Hematopoietic multipotent progenitor cell treated with erythropoietin and hydrocortisone succinate and interleukin-3 and kit ligand, for 17 days (in vitro differentiated cells): ENCODE measurements at places on chromosomes 16 and 17.

DNA sequence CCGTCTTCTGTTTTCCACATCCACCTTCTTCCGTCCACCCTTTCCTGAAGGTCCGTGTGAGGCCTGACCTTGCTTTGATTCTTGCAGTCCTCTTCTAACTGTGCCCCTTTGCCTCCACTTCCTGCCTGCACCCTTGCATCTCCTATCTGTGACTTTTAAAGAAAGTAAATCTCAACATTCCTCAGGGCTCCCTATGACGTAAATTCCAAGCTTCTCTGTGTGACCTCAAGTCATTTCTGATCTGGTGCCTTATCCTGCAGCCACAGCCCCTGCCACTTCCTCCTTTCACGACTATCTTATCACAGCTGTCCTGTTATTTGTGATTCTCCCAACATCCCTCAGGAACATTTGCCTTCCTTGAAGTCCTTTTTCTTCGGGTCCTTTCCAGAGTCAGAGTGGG lies 520.5 kb downstream of the CDH13 start:
- no peak for DNase-seq

- DNase-seq: no peak
These were observed 52.7 kb upstream of the TNRC6C start for GRCh38 chr17:77905766-77906165.

DNA sequence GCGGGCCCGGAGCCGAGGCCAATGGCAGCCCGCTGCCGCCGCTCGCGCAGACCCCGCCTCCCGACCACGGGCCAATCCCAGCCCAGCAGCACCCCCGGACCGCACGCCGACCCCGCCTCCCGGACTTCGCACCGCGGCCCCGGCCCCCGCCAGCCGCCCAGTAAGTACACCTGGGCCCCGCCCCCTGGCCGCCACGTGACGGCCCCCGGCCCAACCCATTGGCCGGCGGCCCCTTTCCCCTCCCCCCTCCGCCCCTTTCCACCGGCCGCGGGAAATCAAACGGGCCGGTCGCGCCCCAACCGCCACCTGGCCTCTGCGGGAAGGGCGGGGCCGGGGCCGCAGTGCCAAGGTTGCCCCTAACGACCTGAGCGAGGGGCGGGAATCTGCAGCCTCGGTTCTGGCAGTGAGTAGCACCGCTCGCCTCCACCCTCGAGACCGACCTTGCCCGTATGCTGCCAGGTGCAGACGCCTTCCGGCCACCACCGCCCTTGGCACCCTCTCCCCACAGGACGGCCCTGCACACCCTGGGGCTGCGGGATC lies at the start of gene YBX2:
YBX2 (minus strand) TSS at position 26 of the 540 bp plus-strand sequence. CDS start 139 bp downstream, outside the sequence.
- DNase-seq: peak; percentile 79

DNA sequence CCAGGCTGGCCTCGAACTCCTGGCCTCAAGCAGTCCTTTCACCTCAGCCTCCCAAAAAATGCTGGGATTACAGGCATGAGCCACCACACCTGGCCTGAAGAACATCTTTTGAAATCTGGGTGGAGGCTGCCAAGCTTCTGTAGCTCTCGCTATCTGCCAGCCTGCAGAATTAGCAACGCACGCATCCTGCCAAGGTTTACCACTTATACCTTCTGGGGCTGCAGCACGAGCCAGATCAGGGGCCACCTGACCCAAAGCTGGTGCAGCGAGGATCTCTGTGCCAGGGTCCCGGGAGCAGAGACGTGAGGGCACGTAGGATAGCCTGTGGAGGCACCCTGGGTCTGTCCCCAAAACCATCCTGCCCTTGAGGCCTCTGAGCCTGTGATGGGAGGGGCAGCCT lies 22.2 kb downstream of the SLC38A8 start:
- no peak for DNase-seq

DNA sequence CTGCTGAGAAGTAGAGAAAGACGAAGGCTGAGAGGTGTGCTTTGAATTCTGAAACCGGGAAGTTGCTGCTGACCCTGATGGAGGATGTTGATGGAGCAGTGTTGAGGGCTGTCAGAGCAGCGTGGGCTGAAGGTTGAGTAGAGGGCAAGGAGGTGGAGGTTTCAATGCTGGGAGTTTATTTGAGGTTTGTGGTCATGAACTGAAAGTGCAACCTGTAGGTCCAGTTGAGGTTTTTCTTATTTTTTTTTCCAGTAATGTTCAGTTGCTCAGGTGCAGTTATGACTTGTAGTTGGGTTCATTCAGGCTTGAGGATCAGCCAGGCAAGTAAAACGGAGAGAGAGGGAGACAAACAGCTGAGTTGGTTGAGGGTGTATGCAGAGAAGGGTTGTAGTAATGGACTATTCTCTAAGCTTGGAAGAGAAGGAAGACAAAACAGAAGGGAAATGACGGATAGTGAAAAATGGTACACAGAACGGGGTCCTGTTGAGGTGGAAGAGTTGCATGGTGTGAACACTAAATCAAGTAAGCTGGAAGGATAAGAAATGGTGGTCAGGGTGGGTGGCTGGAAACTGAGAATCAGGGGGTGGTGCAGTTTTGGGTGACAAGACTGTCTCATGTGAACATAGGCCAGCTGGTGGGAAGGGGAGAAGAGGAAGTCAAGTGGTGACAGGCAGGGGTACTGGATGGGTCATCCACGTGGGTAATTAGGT lies 8.7 kb upstream of the UBE2G1 start:
- DNase-seq: no peak

DNA sequence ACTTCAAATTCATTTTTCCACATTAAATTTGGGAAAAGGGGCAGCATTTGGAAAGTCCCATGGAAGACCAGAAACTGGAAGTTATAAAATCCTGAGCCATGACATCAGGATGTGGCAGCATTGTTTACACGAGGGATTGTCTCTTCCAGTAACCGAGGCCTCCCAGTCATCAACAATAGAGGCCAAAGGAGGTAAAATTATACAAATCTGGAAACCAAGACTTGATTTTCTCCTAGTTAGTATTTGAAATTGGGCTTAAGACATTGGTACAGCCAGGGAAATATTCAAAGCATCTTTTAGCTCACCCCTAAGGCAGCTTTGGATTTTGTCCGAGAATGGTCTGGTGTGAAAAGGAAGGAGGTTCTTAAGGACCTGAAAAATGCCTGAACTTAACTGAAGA lies 251.6 kb upstream of the FOXF1 start:
- no peak for DNase-seq

GRCh38 chr16:75087375-75087979 lies 29.1 kb downstream of the LDHD start:
- DNase-seq: peak; percentile 74

- no peak for DNase-seq
These were observed 3.0 kb downstream of the SETD6 start for GRCh38 chr16:58518083-58518979.

- peak; percentile 50 for DNase-seq
These were observed 7.4 kb downstream of the PRCD start for GRCh38 chr17:76547183-76547641.

- no peak for DNase-seq
These were observed 12.7 kb downstream of the LIG3 start for GRCh38 chr17:34993031-34993430.

DNA sequence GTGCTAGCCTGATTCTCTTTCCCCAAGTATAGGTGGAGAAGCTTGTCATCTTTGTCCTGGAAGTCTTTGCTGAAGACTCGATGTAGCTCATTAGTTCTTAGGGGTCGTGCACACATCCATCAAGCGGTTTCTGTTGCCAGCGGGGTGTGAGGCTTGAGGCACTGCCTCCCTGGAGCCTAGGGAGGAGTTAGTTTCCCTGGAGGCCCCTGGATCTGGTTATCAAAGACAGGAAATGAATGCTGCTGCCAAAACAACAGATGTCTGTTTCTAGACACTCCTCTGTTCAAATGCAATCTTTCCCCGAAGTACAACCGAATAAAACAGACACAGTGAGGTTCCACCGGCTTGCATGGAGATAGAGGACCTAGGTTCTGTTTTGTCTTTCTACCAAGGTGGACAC lies 17.5 kb downstream of the HS3ST4 start:
- DNase-seq: no peak

DNA sequence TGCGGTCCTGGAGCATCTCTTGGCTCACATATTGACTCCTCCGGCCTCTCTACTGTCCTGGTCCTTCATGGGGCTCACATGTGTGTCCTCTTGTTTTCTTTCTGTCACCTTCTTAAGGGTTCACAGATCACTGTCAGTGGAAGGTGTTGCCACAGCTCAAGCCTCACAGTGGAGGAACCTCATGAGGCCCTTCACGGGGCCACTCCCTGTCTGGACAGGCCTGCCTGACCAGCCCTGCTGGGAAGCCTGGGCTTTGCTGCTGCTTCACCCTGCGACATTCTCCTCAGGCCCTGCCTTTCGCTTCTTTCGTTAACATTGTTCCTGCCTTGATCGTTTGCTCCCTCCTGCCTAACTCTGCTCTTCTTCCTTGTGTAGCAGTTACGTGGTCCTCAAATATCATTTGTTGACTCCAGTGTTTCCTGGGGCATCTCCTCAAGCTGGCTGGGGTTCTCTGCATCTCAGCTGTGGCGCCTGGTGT lies 55.9 kb downstream of the WDR45B start:
- DNase-seq: no peak

- no peak for DNase-seq
These were observed 164.3 kb downstream of the ABCC12 start for GRCh38 chr16:47991491-47991890.
